ENCODE measurements at places on chromosomes 5 and 9.

GRCh38 chr5:151889614-151890013 is 35.0 kb downstream of the GLRA1 start:
- DNase-seq, result no peak

- no peak for DNase-seq
Measured at GRCh38 chr5:142881076-142881783, 111.1 kb downstream of the ARHGAP26 start.

- DNase-seq, result no peak
Measured at GRCh38 chr9:138011951-138012500, 134.4 kb downstream of the CACNA1B start.

DNA sequence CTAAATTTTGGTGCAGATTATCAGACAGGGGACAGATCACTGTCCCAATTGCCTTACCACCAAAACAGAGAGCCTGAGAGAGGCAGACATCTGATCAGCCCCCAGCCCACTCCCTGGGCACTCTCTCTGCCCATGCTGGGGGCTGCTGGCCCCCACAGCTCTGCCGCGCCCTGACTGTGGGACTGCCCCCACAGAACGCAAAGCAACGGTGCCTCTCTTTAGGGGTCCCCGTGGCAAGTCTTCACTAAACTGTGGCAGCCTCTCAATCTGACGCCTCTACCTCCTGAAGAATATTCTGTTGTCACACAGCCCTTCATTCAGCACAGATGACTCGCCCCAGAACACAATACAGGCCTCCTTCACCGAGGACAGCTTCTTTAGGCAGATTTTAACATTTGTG is 197.4 kb downstream of the ERCC6L2 start:
- DNase-seq, result no peak

DNA sequence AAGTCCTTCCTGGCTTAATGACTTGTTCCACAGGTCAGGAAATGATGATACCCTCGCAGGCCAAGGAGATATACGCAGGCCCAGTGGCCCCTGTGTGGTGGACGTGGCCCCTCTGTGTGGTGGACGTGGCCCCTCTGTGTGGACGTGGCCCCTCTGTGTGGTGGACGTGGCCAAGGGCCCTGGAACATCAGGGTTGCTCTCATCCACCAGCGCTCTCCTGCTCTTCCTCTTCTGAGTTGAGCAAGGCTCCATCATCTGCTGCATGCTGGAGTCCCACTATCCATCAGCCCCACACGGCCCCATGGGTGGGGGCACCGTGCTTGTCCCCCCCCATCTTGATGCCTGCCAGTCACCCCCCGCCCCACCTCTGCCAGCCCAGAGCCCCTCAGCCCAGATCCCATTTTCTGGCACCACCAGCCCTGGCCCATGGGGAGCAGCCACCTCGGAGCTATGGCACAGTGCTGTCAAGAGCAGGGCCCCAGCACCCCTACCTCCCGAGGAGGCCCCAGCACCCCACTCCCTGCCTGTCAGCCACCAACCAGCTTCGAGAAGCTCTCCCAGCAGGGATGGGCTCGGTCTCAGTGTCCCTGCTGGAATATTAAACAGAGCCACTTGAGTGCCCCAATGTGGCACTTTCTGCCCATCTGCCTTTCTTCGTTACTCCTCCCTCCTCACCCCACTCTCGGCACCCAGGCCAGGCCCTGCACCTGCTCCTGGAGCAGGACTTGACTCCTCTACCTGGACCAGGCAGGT is 8.1 kb downstream of the LRRC14B start:
- no peak for DNase-seq

DNA sequence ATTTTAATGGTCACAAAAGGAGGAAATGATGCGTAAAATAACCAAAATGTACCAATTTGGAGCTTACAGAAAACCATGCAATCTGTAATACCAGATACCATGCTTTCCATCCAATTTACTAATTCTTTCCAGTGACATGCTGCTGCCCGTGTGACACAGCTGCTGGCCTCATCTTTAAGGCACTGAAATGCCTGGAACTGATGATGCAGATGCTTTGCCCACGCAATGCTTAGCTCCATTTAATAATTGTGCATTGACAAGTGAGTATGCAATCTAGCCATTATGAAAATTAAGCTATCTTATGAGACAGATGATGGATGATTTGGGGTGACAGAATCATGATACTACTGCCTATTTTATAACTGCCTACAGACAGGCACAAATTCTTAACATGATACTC is 169.2 kb upstream of the CTNND2 start:
- no peak for DNase-seq

- no peak for DNase-seq
Measured at GRCh38 chr9:4592295-4592694, 69.8 kb upstream of the PLPP6 start.

DNA sequence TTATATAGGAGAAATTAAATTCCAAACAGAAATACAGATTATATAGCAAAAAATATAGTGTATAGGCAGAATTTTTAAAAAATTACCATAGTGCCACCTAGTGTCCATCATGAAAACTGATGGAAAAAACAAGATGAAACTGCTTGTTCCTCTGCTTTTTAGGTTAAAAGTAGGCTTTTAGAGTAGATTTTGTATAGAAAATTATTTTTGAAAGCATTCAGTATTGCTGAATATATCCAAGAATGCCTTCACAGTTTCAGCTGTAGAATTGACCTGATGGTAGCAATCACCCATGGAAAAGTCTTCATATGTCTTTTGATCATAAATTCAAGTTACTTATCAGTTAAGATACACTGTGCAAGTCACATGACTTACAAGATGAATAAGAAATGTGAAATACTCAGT is 19.7 kb downstream of the RIOK2 start:
- DNase-seq, result no peak

GRCh38 chr5:180862645-180863044 is 1.6 kb upstream of the ZFP62 start:
- no peak for DNase-seq

DNA sequence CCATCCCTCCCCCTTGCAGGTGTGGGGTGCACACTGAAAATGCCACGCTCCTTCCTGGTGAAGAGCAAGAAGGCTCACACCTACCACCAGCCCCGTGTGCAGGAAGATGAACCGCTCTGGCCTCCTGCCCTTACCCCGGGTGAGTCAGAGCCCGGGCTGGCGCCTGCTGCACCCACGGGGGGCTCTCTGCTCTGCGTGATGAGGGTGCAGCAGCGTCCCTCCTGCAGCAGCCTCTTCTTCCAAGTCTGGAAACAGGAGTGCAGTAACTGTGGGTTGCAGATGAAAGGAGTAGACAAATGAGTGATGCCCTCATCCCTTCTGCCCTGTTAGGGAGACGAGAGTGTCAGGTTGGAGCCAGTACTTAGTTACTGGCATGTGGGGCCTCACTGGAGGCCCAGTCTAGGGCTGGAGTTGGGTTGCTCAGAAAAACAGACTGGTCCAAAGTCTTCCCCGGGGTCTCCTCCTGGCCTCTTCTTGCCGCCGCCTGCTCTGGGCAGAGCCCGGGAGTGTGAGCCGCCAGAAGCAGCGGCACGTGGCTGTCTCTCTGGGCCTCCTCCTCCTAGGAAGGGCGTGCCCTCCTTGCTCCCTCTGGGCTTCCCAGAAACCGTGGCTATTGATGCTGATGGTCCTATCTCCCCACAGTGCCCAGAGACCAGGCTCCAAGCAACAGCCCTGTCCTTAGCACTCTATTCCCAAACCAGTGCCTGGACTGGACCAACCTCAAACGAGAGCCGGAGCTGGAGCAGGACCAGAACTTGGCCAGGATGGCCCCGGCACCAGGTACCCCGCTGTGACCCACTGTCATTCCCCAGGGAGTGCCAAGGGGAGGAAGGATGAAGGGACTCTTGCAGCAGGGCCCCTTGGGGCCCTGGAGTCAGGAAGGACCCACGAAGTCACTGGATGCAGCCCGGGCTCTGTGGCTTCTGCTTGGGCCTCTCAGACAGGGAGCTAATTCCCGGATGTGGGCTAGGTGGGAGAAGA is 8.4 kb downstream of the GFI1B start:
- no peak for DNase-seq

- DNase-seq, result no peak
Measured at GRCh38 chr5:163758283-163758711, 252.9 kb downstream of the MAT2B start.

DNA sequence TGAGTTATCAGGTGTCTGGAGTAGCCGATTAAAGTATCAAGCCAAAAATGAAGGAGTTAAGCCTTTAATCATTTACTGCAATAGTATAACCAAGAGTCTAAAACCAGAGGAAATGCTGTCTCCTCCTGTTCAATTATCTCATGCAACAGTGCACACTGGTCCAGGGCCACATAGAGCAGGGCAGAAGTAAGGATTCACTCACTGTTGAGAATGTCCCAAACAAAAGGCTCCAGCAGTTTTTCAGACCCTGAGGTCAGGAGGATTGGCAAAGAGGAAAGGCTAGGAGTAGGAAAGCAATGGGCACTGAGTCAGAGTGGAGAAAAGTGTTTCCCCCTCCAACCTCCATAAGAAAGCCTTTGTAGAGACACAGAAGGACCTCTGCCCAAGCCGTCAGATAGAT is 168.2 kb downstream of the RNF180 start:
- no peak for DNase-seq

GRCh38 chr5:38757451-38758245 is 88.2 kb upstream of the OSMR start:
- DNase-seq, result no peak

DNA sequence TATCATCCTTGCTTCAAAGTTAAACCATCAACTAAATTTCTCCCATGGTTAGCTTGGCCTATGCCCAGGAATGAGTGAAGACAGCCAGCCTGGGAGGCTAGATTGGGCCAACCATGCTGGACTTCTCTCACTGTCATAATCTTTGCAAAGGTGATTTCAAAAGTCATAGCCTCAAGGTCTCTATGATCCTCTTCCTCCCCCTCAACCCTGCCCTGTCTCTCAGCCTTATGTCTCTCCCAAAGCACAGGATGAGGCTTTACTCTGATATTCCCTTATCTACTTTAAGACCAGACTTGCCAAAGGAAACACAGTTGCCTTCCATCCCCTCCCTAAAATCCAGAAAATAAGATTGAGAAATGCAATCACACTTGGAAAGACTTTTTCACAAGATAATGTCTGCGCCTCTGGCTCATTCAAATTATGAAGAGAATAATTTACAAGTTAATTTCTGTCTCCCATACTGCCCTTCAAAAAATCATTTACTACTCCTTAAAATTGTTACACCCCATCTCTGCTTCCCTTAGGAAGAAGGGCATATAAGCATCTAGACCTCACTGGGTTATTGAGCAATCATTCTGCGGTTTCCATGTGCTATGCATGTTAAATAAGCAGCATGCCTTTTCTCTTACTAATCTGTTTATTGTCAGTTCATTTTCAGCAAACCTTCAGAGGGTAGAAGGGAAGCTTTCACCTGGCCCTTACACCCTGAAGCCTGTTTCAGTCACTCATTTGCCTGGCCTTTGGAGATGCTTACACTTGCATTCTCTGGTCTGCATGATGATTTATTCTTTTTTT is 113.8 kb upstream of the ANKRD55 start:
- no peak for DNase-seq

DNA sequence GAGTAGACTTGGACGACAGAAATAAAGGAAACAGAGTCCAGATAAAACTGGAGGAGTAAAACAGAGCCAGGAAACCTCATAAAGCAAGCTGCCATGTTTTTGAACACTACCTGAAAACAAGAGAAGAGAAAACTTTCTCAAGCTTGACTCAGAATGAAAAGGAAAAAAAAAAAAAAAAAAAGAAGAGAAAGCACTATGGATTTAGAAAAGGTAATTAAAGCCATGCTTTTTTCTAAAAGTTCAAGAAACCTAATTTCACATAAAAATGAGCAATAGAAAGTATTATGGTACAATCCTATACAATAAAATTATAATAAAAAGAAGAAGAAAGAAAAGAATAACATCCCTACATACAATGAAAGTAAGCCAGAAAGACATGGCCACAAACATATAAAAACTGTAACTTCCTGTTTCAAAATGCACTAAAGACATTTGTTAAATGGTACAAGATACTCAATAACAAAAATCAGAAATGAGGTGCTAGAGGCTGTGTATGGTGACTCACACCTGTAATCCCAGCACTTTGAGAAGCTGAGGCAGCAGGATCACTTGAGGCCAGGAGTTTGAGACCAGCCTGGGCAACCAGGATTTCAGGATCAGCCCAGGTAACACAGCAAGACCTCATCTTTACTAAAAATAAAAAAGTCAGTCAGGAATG is 129.5 kb downstream of the SIL1 start:
- no peak for DNase-seq

DNA sequence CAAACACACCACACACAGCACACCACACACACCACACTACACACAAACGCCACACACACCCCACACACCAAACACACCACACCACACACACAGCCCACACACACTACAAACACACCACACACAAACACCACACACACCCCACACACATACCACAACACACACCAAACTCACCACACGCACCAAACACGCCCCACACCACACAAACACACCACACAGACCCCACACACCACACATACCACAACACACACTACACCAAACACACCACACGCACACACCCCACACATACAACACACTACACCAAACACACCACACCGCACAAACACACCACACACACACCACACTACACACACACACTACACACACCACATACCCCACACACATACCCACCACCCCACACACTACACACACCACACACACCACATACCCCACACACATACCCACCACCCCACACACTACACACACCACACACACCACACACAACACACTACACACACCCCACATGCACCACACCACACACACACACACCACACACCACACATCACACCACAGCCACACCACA is 151.2 kb downstream of the ERCC6L2 start:
- no peak for DNase-seq

DNA sequence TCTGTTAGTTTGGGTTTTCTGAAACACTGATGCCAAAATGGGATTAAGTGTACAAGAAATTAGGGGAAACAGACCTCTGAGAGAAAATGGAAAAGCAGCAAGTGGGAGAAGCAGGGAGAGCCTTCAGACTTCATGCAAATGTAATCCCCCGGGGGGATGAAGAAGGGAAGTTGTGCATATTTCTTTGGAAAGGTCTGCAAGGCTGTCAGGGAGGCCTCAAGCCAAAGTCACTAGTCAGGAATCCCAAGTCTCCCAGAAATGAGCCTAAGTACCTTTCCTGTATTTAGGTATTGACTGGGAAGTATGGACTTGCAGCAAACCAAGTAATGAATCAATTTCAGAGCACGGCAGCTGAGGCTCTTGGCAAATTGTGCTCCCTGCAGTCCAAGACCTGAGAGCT is 2.2 kb downstream of the FTMT start:
- DNase-seq, result no peak

GRCh38 chr5:1834022-1834551 is 32.9 kb downstream of the NDUFS6 start:
- no peak for DNase-seq

DNA sequence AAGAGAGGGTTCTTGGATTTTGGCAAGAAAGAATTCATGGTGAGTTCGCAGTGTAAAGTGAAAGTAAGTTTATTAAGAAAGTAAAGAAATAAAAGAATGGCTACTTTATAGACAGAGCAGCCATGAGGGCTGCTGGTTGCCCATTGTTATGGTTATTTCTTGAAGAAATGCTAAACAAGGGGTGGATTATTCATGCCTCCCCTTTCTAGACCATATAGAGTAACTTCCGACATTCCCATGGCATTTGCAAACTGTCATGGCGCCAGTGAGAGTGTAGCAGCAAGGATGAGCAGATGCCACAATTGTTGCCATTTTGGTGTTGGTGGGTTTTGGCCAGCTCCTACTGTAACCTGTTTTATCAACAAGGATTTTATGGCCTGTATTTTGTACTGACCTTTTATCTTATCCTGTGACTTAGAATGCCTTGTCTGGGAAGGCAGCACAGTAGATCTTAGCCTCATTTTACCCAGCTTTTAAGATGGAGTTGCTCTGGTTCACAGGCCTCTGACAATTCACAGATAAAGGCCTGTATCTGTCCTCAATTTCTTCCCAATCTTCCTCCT is 1026.1 kb upstream of the DMAC1 start:
- DNase-seq, result no peak

GRCh38 chr5:121596882-121597281 is 254.8 kb upstream of the FTMT start:
- no peak for DNase-seq
